ENCODE measurements at places on chromosomes 3 and 15. TPM values are rescaled to one million over a fixed set of nuclear protein-coding genes. Genes with fewer than 3 reads are reported as not detected.

DNA sequence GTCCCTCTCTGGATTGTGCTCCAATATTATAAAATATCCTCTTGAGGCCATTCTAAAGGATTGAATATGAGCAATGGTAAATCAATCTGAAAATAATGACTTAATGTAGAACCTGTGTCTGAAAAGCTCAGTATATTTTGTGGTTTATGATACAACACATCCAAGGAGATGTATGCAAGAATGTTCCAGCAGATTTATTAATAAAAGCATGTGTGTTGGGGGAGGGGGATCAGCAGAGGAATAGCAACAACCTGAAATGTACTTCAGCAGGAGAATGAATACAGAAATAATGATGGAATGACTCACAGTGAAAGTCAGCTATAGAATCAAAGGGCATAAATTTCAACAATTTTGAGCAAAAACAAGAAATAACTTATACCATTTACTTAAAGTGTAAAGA lies 56.7 kb upstream of the NUDT16 start:
- no peaks in the 10 kb centered on the region for H3K36me3 ChIP-seq
- peaks cover 14% of the 10 kb centered on the region for H3K27me3 ChIP-seq
- no peak overlapping the region for H3K27ac ChIP-seq
- DNase-seq: no peak

Gene P2RY13
- not detected for total RNA-seq

GRCh38 chr15:71458089-71458660 lies 342.9 kb downstream of the THSD4 start:
- no peaks in the 10 kb centered on the region for H3K36me3 ChIP-seq
- H3K27me3 ChIP-seq: no peaks in the 10 kb centered on the region
- H3K4me1 ChIP-seq: no peaks in the 10 kb centered on the region
- H3K27ac ChIP-seq: no peak overlapping the region
- DNase-seq: no peak

Gene NPHP3
- total RNA-seq: 24.1 TPM

DNA sequence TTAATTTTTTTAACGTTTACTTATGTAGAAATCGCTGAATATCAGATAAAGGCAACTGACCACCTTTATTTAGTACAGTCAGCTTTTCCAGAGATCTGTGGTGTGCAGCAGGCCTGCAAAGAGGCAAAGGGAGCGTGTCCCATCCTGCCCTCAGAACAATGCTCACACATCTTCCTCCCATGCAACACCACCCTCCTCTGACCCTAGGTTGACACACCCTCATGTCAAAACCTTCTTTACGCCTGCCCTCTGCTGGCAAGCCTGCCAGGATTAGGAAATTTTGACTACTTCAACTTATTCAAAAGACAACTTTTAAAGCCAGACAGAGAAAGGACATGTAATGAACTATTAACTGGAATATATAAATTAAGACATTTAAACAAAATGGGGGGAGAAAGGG lies 513.7 kb downstream of the FOXP1 start:
- DNase-seq: peak; percentile 76
- no peaks in the 10 kb centered on the region for H3K27me3 ChIP-seq
- peak overlapping the region; percentile 21 for H3K27ac ChIP-seq

- peaks cover 23% of the 10 kb centered on the region for H3K27me3 ChIP-seq
- H3K36me3 ChIP-seq: no peaks in the 10 kb centered on the region
- H3K4me1 ChIP-seq: no peaks in the 10 kb centered on the region
Measured at GRCh38 chr15:88714782-88715372, 76.1 kb downstream of the ISG20 start.

- DNase-seq: no peak
- H3K27me3 ChIP-seq: no peaks in the 10 kb centered on the region
- no peak overlapping the region for H3K4me3 ChIP-seq
- no peaks in the 10 kb centered on the region for H3K4me1 ChIP-seq
- no peaks in the 10 kb centered on the region for H3K36me3 ChIP-seq
Measured at GRCh38 chr3:35028157-35028556, 611.2 kb upstream of the ARPP21 start.

GRCh38 chr3:134326760-134327593 lies 47.3 kb downstream of the AMOTL2 start:
- H3K36me3 ChIP-seq: no peaks in the 10 kb centered on the region
- DNase-seq: no peak
- no peak overlapping the region for H3K27ac ChIP-seq

Gene OXTR
- total RNA-seq: 1.5 TPM

DNA sequence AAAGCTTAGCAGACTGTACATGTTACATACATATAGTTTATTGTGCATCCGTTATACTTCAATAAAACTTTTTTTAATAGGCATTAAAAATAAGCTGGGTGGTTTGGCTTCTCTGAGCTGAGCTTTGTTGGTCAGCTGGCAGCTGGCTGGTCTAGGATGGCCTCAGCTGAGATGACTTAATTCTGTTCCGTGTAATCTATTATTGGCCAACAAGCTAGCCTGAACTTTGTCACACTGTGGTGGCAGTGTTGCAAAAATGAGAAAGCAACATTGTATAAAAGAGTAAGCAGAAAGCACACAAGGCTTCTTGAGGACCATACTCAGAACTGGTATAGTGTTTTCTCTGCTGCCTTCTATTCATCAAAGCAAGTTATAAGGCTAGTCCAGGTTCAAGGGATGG lies 45.2 kb downstream of the CGGBP1 start:
- no peaks in the 10 kb centered on the region for H3K27me3 ChIP-seq
- no peak for DNase-seq
- H3K4me1 ChIP-seq: peaks cover 7% of the 10 kb centered on the region
- H3K27ac ChIP-seq: no peak overlapping the region

Gene CCR4
- total RNA-seq: 56.3 TPM

DNA sequence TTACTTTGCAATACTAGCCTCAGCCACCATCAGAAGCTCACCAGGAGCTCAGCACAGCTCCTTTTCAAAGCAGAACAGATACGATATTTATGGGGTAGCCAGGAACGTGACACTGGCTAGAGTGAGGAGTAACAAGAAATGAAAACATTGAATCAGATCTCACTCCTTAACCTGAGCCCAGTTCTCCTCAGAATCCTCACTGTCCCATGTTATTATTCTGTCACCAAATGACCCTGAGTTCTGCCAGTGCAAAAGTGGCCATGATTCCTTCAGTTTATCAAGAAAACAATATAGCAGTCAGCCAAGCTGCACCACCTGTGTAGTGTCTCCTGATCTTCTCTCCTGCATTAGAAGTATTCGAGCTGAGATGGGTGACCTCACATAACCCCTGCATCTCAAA lies 956.7 kb downstream of the TUSC7 start:
- no peaks in the 10 kb centered on the region for H3K4me1 ChIP-seq
- H3K4me3 ChIP-seq: no peak overlapping the region
- H3K36me3 ChIP-seq: no peaks in the 10 kb centered on the region
- no peaks in the 10 kb centered on the region for H3K27me3 ChIP-seq

GRCh38 chr15:79002581-79002980 lies 57.7 kb upstream of the CTSH start:
- H3K27me3 ChIP-seq: no peaks in the 10 kb centered on the region
- DNase-seq: no peak
- H3K36me3 ChIP-seq: no peaks in the 10 kb centered on the region
- H3K4me1 ChIP-seq: peaks cover 15% of the 10 kb centered on the region
- H3K4me3 ChIP-seq: no peak overlapping the region

Gene SYNPR
- total RNA-seq: not detected

GRCh38 chr3:61369678-61370077 lies 118.4 kb upstream of the FHIT start:
- H3K4me3 ChIP-seq: no peak overlapping the region
- H3K4me1 ChIP-seq: no peaks in the 10 kb centered on the region
- H3K27me3 ChIP-seq: peaks cover 9% of the 10 kb centered on the region
- no peak for DNase-seq
- no peaks in the 10 kb centered on the region for H3K36me3 ChIP-seq
- no peak overlapping the region for H3K27ac ChIP-seq

GRCh38 chr15:80861731-80862170 lies 82.6 kb downstream of the CEMIP start:
- no peaks in the 10 kb centered on the region for H3K36me3 ChIP-seq
- peaks cover 11% of the 10 kb centered on the region for H3K4me1 ChIP-seq
- H3K4me3 ChIP-seq: no peak overlapping the region
- H3K27me3 ChIP-seq: no peaks in the 10 kb centered on the region
- H3K27ac ChIP-seq: no peak overlapping the region

DNA sequence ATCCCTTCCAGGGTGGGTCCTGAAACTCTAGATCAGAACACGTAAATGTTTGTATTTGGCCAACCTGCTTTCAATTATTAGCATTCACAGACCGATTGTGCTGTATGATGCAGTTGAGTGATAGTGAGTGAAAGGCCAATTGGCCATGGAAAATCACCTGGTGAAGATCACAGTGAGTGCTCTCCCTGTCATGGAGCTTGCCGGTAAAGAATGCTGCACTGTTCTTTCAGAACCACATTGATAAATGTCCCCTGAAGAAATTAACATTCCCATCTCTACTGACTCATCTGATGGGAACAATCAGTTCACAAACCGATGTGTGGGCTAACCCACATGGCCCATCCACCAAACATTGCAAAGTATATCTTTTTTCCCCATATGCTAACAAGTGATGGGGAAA lies 324.8 kb upstream of the TBL1XR1 start:
- no peaks in the 10 kb centered on the region for H3K27me3 ChIP-seq
- no peak for DNase-seq
- H3K4me1 ChIP-seq: peaks cover 11% of the 10 kb centered on the region
- H3K4me3 ChIP-seq: no peak overlapping the region
- no peak overlapping the region for H3K27ac ChIP-seq

Gene RARRES1
- 0.41 TPM for total RNA-seq

DNA sequence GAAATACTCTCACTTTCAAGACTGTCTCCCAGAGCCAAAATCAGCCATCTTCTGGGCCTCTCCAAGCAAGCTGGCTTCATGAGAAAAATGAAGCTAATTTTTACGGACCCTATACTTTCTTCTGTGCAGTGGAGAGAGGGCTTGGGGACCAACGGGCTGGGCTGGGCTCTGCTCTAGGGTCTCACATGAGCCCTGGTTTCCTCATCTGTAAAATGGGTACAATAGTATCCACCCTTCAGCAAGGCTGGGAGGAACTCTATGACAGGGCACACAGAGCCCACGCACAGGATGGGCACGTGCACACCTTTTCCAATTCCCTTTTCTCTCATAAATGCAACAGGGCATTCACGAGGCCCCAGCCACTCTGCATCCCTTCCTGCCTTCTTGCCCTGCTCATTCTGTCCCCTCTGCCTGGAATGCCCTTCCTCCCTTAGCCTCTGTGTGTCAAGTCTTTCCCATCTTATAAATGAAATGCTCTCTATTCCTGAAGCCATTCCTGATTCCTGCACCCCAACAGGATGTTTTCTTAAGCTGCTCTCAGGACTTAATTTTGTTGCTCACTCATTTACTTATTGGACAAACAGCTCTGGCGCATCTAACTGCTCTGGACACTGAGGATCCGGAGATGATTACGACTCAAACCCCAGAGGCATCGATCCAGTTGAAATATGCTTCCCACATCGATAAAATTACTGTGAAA lies 32.9 kb upstream of the SEC13 start:
- H3K27me3 ChIP-seq: peaks cover 16% of the 10 kb centered on the region
- H3K4me1 ChIP-seq: no peaks in the 10 kb centered on the region
- no peak overlapping the region for H3K27ac ChIP-seq
- no peaks in the 10 kb centered on the region for H3K36me3 ChIP-seq

GRCh38 chr15:52082197-52083036 lies 30.2 kb downstream of the BCL2L10 start:
- no peak overlapping the region for H3K4me3 ChIP-seq
- no peaks in the 10 kb centered on the region for H3K36me3 ChIP-seq
- DNase-seq: no peak
- H3K4me1 ChIP-seq: peaks cover 32% of the 10 kb centered on the region
- H3K27ac ChIP-seq: no peak overlapping the region
- H3K27me3 ChIP-seq: no peaks in the 10 kb centered on the region

- no peaks in the 10 kb centered on the region for H3K4me1 ChIP-seq
- H3K4me3 ChIP-seq: no peak overlapping the region
- H3K27me3 ChIP-seq: no peaks in the 10 kb centered on the region
Measured at GRCh38 chr15:26639966-26640365, 132.9 kb downstream of the GABRB3 start.

Gene TRPC1
- 9.4 TPM for total RNA-seq

DNA sequence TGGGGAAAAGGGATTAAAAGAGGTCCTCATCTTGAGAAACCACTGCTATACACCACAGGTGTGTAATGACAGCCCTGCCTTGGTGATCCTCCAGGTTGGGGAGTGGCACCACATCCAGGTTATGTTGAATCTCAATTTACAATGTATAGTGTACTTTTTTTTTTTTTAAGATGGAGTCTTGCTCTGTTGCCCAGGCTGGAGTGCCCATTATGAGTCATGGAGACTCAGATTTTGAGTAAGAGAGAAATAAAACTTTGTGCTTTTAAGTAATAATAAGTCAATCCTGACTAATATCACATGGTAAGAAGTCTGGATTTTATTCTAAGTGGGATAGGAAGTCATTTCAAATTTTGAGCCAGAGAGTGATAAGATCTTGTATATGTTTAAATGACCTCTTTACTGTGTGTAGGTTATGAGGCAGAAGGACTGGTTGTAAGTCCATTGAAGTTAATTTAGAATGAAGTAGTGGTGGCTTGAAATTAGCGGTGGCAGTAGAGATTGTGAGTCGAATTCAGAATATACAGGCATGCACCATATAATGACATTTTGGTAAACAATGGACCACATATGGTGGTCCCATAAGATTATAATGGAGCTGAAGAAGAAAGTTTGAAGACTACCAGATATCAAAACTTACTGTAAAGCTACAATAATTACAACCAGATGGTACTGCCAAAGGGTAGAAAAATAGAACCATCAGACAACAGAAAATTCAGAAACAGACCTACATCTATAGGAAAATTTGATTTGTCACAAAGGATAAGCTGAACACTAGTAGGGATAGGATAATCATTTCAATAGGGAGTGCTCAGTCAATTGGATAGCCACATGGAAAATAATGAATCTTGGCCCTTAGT lies 20.7 kb downstream of the POPDC2 start:
- peak overlapping the region; percentile 55 for H3K4me3 ChIP-seq
- H3K4me1 ChIP-seq: peaks cover 51% of the 10 kb centered on the region
- H3K27me3 ChIP-seq: no peaks in the 10 kb centered on the region
- H3K36me3 ChIP-seq: peaks cover 9% of the 10 kb centered on the region
- DNase-seq: peak; percentile 51

Gene TMEM39A
- total RNA-seq: 67.4 TPM

GRCh38 chr3:43018246-43018645 lies 39.1 kb downstream of the GASK1A start:
- H3K27ac ChIP-seq: no peak overlapping the region
- H3K27me3 ChIP-seq: no peaks in the 10 kb centered on the region
- peaks cover 29% of the 10 kb centered on the region for H3K4me1 ChIP-seq
- DNase-seq: no peak

Gene TGM4
- not detected for total RNA-seq

GRCh38 chr3:126329927-126330725 lies 27.1 kb downstream of the KLF15 start:
- H3K36me3 ChIP-seq: peaks cover 7% of the 10 kb centered on the region
- H3K27ac ChIP-seq: no peak overlapping the region
- H3K27me3 ChIP-seq: peaks cover 24% of the 10 kb centered on the region
- no peaks in the 10 kb centered on the region for H3K4me1 ChIP-seq

Gene MRAS
- 0.72 TPM for total RNA-seq

GRCh38 chr3:133949438-133949837 lies 53.8 kb upstream of the RAB6B start:
- H3K4me3 ChIP-seq: no peak overlapping the region
- no peaks in the 10 kb centered on the region for H3K4me1 ChIP-seq
- no peaks in the 10 kb centered on the region for H3K36me3 ChIP-seq
